ENCODE measurements at places on chromosomes 2 and 18.

DNA sequence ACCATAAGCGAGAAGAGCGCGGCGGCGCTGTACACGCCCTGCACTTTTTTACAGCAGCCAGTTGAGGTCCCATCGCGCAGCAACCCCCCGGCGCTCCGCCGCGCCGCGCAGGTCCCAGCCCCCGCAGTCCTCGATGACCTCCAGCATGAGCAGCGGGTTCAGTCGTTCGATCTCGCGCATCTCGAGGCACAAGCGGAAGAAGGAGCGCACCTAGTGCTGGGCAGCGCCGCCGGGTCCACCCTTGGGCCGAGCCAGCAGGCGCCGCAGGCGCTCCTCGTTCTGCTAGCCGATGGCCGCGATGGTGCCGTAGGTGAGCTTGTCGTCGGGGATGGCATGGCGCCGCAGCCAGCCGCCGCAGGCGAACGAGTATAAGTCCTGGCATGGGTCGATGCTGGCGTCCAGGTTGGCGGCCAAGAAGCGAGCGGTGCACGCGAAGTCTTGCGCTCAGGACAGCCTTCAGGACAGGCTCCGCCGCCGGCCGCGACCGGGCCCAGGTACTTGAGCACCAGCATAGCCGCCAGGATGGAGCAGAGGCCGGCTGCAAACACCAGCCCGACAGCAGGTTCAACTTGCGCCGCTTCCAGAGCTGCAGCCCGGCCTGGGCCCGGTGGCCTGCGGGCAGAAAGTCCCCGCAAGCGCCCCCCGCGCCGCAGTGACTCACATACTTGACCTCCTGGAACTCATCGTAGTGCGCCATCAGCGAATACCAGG is 8.3 kb downstream of the ALPP start:
- no peak for DNase-seq

DNA sequence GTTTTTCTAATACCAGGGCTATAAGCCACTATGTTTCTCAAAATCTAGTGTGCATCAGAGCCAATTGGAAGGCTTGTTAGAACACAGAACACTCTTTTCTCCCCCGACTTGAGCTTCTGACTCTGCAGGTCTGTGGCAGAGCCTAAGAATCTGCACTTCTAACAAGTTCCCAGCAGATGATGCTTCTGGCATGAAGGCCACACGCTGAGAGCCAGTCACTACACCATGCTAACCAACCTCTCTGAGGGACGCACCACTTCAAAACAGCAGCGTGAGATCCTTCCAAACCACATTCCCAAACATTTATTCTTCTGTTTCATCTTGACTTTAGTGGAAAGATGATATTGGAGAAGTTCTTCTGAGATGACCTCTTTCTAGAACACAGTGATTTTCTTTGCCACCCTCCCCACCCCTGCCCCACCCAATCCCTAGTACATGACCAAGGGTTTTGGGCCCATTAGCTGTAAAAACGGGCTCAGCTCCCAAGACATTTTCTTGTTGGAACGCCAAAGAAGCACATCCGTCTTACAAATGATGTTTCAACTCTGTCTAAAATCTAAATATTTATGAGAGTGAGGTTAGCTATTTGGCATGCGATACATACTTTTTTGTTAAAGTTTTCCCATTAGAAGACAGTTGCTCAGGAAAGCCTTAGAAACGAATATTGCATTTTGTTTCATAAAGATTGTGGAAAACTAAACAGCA is 391.9 kb downstream of the TMEM182 start:
- no peak for DNase-seq

- DNase-seq: no peak
Observed at GRCh38 chr18:74290794-74291471, 830 bp downstream of the CYB5A start.

DNA sequence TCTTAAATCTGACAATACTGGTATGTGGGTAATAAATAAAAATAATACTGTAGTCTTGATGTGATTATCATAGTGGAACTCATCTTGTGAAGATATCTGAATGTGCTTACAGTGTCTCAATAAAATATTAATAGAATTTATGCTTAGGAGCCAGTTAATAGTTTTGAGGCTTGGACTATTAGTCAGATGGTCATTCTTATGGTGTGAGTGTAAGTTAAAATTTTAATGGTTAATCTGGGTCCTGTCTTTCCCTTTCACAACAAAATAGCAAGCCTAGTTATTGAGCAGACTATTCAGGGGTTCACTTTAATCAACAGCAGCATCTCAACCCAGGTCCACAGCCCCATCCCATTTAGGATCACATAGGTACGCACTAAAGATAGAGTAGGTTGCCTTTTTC is 138.9 kb downstream of the HAUS1 start:
- no peak for DNase-seq

- no peak for DNase-seq
Observed at GRCh38 chr2:72950558-72951255, 33.4 kb downstream of the EMX1 start.

DNA sequence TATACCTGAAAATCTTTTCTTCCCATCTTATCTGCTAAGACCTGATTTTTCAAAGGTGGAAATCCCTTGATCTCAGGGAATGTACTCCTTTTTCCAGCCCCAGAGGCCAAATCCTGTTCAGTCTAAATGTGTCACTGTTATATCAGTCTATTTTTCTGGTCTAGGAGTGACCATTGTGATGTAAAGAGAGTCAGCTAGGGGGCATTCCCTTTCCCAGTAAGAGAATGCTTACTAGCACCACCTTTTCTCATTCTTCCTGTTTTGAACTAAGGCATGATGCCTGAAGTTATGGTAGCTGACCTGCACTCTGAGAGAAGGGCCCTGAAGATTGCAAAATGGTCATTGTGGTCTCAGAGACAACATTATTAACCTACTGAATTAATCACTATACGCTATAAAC is 124.1 kb upstream of the XIRP2 start:
- DNase-seq: no peak

DNA sequence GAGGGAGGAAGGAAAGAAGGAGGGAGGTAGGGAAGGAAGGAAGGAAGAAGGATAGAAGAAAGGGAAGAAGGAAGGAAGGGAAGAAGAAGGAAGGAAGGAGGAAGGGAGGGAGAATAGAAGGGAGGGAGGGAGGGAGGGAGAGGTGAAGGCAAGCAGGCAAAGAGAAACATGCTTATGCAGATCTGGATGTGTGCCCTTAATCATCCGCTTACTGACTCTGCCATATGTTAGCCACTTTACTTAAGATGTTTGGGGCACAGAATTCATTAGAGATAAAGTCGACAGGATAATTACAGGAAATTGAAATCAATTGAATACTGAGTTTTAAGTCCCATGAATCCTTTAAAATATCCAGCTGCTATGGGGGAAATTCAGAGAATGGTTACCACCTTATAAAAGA is 334.2 kb downstream of the GRB14 start:
- DNase-seq: no peak

DNA sequence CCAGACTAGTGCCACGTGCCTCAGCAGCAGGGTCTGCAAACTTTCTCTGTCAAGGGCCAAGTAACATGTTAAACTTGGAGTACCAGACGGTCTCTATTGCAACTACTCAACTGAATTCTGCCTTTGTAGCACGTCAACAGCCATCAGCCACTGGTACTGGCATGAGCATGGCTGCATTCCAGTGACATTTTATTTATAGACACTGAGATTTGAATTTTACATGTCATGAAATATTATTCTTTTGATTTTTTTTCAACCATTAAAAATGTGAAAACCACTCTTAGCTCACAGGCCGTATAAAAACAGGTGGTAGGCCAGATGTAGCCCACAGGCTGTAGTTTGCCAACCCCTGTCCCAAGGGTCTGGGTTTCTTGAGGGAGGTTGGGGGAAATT is 199.7 kb downstream of the TPGS2 start:
- no peak for DNase-seq

DNA sequence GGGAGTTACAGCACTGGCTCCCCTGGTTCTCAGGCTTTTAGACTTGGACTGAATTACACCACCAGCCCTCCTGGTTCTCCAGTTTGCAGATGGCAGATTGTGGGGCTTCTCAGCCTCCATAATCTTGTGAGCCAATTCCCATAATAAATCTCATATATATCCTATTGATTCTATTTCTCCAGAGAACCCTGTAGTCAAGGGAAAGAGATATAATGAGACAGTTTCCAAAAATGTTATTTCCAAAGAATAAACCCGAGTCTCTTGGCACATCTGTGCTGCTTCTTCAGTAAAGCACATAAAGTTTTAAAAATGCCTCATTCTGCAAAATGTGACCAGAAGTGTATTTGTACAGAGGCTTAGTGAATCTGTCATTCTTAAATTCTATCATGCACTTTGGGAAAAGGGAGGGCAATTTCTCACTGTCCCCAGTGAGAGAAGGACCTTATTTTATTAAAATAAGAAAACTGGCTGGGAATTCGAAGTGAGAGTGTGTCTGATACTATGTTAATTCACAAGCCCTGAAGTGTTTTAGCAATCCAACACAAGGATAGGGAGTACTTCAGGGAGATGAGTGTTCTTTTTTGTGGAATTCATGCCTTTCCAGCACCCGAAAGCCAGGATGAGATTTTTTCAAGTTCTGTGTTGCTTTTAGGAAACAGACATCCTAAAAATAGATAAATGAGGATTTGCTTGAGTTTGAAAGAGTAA is 282.4 kb upstream of the CHAC2 start:
- DNase-seq: no peak

DNA sequence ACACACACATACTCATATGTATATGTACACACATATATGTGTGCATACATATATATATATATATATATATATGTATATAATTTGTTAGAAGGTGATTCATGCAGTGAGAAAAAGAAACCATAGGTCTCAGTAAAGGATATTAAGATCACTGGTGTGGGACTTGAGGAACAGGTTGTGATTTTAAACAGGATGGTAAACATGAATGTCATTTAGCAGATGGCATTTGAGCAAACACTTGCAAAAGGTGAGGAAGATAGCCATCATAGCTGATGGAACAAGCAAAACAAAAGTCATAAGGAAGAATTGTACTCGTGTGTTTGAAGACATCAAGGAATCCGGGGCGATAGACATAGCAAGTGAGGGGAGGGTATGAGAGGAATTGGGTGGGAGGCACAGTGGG is 784.5 kb downstream of the TSN start:
- DNase-seq: no peak

DNA sequence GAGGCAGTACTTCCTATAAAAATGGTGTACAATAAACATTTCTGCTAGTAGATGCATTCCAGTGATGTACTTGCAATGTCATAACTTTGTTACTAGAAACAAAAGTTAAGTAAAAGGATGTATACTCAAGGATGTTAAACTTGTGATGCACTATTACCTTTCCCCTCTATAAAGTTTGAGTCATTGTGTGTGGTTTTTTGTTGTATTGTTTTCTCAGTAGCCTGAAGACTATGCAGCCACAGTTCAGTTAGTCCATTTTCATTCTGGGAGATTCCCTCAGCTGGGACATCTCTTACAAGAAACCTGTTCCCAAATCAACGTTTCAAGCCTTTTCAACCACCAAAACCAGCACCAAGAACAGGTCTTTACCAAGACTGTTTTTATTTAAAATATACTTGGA is 5.6 kb downstream of the ATP5MC3 start:
- no peak for DNase-seq

DNA sequence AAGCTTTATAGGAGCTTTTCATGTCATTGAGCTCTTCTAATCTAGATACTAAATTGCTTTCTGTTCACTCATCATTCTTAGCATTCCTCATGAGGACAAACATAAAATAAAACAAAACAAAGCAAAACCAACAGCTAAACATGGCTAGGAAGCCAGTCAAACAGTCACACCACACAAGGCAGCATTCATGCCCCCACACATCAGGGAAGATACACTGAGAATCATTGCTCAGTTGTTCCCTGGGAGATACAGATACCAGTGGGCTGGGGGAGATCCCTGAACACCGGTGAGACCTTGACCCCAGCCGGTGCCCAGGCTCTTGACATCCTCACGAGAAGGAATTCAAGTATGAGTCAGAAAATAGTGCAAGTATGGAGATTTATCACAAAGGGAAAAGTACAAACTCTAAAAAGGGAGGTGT is 177.9 kb upstream of the ARL4C start:
- DNase-seq: no peak

- DNase-seq: peak; percentile 95
Observed at GRCh38 chr2:55111570-55112228, 61.4 kb upstream of the RTN4 start.

DNA sequence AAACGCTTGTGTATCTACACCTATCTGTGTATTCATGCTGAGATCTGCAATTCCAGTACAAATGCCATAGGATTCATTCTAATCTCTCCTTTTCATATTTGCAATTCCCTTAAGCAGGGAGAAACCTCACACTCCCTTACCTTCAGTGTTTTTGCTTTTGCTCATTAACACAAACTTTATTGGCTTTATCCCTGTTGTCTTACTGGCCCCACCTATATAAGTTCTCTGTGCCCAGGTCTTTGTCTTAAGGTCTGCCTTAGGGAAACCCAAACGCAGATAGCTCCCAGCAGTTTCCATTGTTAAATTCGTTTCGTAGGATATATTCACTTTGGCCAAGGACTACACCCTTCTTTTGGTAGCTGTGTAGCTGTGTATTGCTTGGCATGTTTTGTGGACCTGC is 4.0 kb upstream of the SNORC start:
- no peak for DNase-seq

DNA sequence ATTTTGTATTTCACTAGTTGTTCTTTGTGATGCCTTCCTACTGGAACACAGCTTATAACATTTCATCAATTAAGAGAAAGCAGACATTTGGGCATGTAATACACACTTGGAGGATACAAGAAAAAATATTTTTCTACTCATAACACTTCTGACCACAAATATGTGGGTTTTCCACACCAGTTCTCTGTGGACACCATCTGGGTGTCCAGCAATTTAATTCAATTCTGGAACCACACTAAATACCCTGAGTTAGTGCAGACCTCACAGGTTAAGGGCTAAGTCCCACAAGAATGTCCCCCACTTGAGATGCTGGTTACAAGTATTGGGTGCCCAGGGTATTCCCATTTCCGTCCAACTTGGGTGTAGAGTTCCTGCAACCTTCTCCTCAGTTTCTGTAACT is 91.1 kb upstream of the SKOR2 start:
- DNase-seq: no peak

- DNase-seq: no peak
Observed at GRCh38 chr2:168687314-168687713, 115.1 kb upstream of the NOSTRIN start.

- no peak for DNase-seq
Observed at GRCh38 chr18:53152476-53152875, 812.5 kb downstream of the DCC start.

- peak; percentile 44 for DNase-seq
Observed at GRCh38 chr2:101473911-101474701, 806 bp downstream of the RFX8 start.

GRCh38 chr2:128615571-128615970 is 296.9 kb upstream of the HS6ST1 start:
- no peak for DNase-seq

DNA sequence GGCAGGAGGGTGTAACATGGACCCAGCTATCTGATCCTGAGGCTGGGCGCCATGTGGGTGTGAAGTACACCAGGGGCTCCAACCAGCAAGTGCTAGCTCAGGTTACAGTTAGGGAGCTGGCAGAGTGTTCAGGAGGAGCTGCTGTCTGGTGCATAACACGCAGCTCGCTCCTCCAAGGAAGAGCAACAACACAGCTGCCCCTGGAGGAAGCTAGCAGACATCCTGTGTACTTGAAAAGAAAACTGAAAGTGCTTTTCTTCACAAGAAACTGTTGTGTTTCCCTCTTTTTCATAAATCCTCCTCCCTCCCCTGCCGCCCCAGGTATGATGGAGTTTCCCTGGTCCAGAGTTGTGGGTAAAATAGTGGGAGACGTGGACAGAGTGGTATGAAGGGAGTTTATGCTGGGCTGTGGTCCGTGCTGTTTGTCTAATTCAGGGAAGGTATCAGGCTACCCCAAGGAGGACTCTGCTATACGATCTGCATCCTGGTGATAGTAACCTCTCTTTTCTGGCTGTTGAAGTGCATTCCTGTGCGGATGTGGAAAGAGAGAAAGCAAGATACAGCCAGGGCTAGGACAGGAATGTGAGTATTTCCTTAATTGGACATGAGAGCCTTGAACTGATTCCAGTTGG is 6.1 kb upstream of the LBH start:
- peak; percentile 20 for DNase-seq
